Brain microvascular endothelial cell (primary cell): ENCODE measurements at places on chromosomes 12 and 14.

- no peak for DNase-seq
Measured at GRCh38 chr14:106850913-106851825, 1324.8 kb downstream of the TMEM121 start.

- DNase-seq, result no peak
Measured at GRCh38 chr14:80607430-80608190, 333.9 kb downstream of the CEP128 start.

DNA sequence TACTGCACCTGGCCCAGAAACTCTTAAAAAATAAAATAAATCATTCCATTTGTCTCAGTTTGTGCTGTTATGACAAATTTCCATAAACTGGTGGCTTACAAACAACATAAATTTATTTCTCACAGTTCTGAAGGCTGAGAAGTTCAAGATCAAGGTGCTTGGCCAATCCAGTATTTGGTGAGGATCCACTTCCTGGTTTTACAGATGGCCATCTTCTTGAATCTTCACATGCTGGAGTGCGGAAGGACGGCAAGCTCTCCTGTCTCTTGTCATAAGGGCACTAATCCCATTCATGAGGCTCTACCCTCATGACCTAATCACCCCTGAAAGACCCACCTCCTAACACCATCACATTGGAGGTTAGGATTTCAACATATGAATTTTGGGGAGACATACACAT, 29.9 kb upstream of the MYBPC1 start:
- no peak for DNase-seq

- DNase-seq, result no peak
Measured at GRCh38 chr12:89799316-89799715, 90.7 kb upstream of the ATP2B1 start.

- DNase-seq, result no peak
Measured at GRCh38 chr14:72471346-72471745, 422.6 kb downstream of the DPF3 start.

DNA sequence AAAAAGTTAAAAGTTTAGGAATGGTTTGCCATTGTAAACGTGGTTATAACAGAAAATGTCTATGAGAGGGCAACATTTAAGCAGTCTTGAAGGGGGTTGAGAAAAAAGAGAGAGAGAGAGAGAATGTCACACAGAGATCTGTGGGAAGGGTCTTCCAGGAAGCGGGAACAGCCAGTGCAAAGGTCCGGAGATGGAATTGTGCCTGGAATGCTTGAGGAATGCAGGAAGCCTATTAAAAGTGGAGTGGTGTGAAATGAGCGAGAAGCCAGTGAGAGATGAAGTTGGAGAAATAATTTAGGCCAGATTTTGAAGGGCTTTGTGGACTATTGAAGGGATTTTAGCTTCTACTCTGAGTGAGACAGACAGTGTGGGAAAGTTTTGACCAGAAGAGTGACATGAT, 406.8 kb upstream of the TBX3 start:
- no peak for DNase-seq

- DNase-seq, result no peak
Measured at GRCh38 chr12:88865537-88865936, 285.3 kb upstream of the KITLG start.

- no peak for DNase-seq
Measured at GRCh38 chr14:97848317-97848980, 1051.3 kb downstream of the VRK1 start.

GRCh38 chr14:106209755-106210154, 683.4 kb downstream of the TMEM121 start:
- DNase-seq, result no peak
